ENCODE measurements at places on chromosomes 1 and 21.

GRCh38 chr1:119068427-119068826, 72.0 kb downstream of the WARS2 start:
- no peak for DNase-seq

GRCh38 chr1:56235909-56236510, 343.4 kb downstream of the PLPP3 start:
- no peak for DNase-seq

- DNase-seq, result peak; percentile 51
Observed at GRCh38 chr1:1889847-1890505, 911 bp downstream of the GNB1 start.

GRCh38 chr1:52057255-52057654, 1.2 kb downstream of the BTF3L4 start:
- DNase-seq, result no peak

DNA sequence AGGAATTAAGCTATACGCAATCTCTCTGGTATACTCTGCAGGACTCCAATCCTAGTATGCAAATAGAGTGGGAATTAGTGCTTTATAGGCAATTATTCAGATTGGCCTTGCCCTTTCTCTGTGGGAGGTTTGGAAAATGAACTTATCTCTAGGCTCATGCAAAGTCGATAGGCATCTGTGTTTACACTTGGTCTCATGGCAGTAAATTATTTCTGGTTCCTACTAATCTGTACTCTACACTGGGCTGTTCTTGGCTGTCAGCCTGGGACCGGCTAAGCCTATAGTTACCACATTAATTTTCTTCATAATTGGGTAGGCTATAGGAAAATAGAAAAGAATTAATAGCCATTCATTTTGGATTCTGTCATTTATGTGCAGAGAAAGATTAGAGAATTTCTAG, 544.6 kb downstream of the AMY1C start:
- no peak for DNase-seq

GRCh38 chr21:35382696-35383095, 333.6 kb upstream of the RUNX1 start:
- no peak for DNase-seq

- no peak for DNase-seq
Observed at GRCh38 chr21:28132713-28133112, 860.0 kb downstream of the LTN1 start.

DNA sequence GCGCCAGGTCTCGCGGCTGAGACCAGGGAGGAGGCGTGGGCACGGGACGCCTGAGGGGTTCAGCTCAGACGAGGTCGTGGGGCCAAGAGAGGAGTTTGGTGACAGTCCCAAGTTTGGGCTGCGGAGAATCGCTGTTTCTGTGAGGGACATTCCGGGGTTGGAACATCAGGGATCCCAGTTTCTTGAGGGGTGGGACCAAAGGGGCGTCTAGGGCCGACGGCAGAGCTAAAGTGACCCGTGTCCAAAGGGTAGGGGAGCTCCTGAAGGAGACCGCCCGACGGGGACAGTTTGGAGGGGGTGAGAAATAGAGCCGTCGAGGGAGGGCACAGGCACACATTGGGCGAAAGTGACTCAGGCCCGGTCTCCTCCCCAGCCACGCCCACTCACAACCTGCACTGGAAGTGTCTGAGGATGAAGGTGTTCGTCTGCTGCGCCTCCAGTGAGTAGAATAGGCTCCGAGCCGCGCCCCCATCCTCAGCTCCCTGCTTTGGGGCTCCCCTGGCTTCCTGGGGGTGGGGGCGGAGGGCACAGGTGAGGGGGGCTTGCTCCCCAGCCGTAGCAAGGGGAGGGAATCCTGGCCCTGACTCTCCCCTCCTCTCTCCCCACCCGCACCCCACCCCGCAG, 7.0 kb downstream of the EFNA3 start:
- DNase-seq, result peak; percentile 72

All from CD4-positive, alpha-beta T cell treated with Interleukin-12 subunit alpha and Interleukin-12 subunit beta, for 1 hour (primary cell).